ENCODE measurements at places on chromosomes 2 and 18.

GRCh38 chr2:24870440-24870839 is 49.6 kb downstream of the ADCY3 start:
- no peak for DNase-seq

GRCh38 chr18:59303656-59304195 is 14.7 kb downstream of the CPLX4 start:
- no peak for DNase-seq

DNA sequence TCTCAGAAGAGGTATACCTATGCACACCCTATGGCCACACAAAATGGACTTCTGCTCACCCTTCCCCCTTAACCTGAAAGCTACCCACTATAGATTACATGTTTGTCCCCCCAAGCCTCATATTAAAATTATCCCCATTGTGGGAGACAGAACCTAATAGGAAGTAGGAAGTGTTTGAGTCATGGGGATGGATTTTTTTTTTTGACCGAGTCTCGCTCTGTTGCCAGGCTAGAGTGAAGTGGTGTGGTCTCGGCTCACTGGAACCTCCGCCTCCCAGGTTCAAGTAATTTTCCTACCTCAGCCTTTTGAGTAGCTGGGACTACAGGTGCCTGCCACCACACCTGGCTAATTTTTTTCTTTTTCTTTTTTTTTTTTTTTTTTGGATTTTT is 98.6 kb downstream of the MREG start:
- no peak for DNase-seq

- no peak for DNase-seq
Observed at GRCh38 chr2:20594048-20594750, 56.7 kb downstream of the HS1BP3 start.

DNA sequence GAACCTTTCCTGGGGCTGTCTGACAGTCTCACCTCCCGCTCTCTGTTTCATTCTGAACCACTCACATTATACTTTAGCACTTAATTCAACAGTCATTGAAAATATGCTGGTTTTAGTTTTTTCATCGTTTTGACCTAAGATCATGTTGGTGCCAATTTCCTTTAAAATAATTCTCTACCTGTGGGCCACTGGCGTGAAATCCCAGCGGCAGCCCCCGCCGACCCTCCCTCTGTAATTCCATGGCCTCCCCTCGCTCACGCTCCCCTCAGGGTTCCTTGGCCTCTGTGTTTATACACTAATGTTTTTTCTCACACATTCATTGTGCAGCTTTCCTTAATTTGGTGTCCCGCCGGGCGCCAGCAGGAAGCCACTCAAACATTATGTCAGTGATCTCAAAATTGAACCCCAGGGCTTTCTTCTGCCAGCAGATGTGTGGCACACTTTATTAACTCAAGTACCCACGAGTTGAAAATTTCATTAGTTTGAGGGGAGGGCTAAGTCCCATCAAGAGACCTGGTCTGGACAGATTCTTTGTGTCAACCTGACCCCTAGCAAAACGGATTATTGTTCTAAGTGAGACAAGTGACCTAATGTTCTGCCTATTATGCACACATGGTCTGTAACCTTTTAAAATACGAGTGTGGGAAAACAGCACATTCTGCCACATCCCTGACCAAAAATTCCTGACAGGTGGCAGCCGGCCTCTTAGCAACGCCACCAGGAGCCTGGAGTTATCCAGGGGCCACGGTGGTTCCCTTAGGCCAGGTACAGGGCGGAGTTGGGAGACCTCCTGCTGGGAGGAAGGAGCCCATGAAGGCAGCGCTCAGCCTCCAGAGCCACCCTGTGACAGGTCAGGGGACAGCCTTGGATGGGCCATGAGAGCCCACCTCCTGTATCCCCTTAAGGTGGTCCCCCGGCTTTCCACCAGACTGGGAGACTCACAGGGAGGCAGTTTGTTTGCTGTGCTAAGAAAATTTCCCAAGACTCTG is 53.1 kb downstream of the APOB start:
- DNase-seq, result no peak

GRCh38 chr2:26898480-26899078 is 50.6 kb downstream of the DPYSL5 start:
- no peak for DNase-seq

DNA sequence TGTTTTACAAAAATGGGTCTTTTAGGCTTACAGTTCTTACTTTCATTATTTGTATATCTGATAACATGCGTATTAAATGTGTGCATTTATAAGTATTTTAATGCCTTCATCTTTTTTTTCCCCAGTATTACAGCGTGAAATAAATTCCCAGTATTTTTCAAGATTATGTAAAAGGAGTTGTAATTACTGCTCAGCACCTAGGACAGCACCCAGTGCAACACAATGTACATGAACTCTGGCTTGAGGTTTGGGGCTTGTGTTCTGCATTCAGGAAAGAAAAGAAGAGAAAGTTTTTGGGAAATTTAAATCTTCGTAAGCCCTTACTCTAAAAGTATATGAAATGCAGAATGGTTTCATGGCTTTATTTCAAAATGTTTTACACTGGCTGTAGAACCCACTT is 16.7 kb downstream of the ZNF638 start:
- no peak for DNase-seq

GRCh38 chr2:215712871-215713790 is 277.3 kb upstream of the FN1 start:
- no peak for DNase-seq

GRCh38 chr2:224379986-224380385 is 21.9 kb downstream of the FAM124B start:
- DNase-seq, result no peak

DNA sequence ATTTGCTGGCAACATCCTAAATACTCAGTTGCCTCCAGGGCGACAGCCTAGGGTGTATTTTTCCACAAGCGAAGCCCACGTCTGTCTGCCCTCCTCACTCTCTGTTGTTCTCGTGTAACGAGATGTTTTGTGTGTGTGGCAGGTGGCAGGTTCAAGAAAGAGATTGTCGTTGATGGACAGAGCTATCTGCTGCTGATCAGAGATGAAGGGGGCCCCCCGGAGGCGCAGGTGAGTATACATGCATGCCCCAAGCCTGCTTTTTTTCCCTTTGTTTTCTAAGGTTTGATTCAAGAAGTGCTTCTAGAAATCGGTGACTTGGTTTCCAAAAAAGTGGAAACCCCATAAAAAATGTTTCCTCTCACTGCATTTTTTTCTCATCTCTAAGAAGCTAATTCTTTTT is 247.0 kb downstream of the AGAP1 start:
- no peak for DNase-seq

DNA sequence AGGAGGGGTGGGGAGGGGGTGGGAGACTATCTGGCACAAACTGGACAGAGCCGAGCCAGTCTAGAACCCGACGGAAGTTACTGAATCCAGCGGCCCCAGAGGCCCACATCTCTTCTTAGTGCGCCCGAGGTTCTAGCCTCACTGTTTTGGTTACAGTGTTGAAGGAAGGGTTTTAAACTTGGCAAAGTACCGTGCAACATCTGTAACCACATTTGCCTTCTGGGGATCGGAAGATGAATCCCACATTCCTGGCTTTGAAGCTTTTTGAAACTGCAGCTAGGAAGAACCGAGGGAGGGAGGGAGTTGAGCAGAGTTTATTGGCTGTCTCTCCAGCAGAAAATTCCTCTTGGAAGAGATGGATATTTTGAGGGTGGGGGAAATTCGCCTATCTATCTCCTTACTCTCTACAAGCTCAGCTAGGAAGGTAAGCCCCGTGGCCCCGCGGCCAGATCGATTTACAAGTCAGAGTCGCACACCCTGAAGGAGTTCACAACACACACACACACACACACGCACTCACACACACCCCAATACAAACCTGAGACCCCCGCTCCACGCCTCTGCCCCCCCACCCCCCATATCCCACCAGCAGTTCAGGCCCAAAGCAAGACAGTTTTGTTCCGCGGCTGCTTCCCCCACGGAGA is 1.0 kb downstream of the ACVR1 start:
- DNase-seq, result no peak

- no peak for DNase-seq
Observed at GRCh38 chr18:24462838-24463775, 2.7 kb downstream of the HRH4 start.

GRCh38 chr2:168635065-168635577 is 167.3 kb upstream of the NOSTRIN start:
- no peak for DNase-seq

Measured in stimulated activated CD8-positive, alpha-beta memory T cell treated with anti-CD3 and anti-CD28 coated beads, Interleukin-4, amount 100 ng/mL, for 1 hour (primary cell).